ENCODE measurements at places on chromosomes 4 and X. TPM values are rescaled to one million over a fixed set of nuclear protein-coding genes. Genes with fewer than 3 reads are reported as not detected.
A peak's percentile ranks its signal among the peaks of the same experiment; 100 is the strongest.

RAB41 gene
- total RNA-seq: not detected

MAGEB10 gene
- not detected for total RNA-seq

- DNase-seq: no peak
Observed at GRCh38 chr4:177761692-177762091, 319.5 kb upstream of the AGA start.

- DNase-seq: no peak
Observed at GRCh38 chrX:137574102-137574783, 8.3 kb downstream of the ZIC3 start.

- no peak for DNase-seq
Observed at GRCh38 chr4:102299354-102300107, 45.8 kb downstream of the SLC39A8 start.

- no peak for DNase-seq
Observed at GRCh38 chrX:70656304-70656703, 211.7 kb downstream of the DLG3 start.

PABPC5 gene
- not detected for total RNA-seq

CUL4B gene
- 53.5 TPM for total RNA-seq

DNA sequence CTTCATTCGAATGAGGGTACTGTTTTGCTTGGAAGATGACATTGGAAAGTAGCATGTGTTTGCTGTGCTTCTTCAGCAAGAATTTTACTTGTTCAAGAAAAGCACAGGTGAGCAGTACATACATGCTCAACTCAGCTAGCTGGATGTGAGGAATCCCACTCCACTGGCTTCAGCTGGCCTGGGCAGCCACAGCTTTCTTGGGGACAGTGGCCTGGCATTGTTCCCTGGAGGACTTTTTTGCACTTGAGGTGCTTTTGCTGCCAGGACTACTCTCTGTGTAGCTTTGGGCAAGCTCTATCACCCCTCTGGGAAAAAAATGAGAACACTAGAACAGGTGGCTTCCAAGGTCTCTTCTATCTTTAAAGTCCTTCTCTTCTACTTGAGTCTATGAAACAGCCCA lies 184.3 kb downstream of the LDB2 start:
- DNase-seq: no peak

- no peak for DNase-seq
Observed at GRCh38 chr4:19580095-19580494, 671.6 kb upstream of the SLIT2 start.

- DNase-seq: no peak
Observed at GRCh38 chr4:92359491-92359890, 55.7 kb downstream of the GRID2 start.

DNA sequence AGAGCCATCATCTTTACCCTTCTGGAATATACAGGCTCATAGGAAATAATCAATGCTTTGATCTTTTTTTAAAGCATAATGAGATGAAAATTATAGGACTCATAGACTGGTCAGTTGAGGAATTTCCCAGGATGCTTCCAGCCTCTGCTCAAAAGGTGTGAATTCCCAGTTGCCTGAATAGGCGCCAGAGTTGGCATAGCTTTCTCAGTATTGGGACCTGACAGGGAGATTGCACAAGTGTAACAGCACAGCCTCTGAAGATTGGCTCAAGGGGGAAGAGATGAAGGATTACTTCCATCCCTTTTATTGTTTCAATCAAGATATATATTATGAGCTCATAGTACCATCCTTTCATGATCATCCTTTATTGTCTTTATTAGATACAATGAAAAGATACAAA lies 17.9 kb downstream of the TET2 start:
- DNase-seq: no peak

HOPX gene
- 8.9 TPM for total RNA-seq

GIMD1 gene
- not detected for total RNA-seq

- no peak for DNase-seq
Observed at GRCh38 chrX:138411048-138411447, 300.5 kb downstream of the FGF13 start.

DNA sequence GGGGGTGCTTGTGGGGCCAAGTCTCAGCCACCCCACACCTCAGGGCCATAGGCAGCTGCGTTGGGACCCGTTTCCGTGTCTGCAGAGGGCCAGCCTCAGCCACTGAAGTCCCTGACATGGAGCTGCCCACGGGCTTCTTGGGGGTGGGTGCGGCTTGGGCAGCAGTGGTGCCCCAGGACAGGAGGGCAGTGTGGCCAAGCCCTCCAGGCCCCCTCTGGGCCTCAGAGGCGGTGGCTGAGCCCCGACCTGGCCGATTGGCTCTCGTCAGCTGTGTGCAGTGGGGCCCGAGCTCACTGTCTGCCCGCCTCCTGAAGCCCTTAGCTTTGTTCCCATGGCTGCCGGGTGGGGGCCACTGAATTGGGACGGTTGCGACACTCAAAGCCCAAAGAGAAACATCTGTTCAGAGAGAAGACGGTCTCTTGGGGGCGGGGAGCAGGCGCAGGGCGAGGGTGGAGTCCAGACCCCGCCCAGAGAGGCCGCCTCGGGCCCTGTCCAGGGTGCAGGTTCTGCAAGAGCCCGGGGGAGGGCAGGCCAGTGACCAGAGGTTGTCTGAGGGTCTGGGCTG lies 9.1 kb downstream of the FGFR3 start:
- peak; percentile 36 for DNase-seq

HTR2C gene
- not detected for total RNA-seq

SSX1 gene
- total RNA-seq: not detected

- DNase-seq: peak; percentile 14
Observed at GRCh38 chr4:103032574-103032973, 13.1 kb upstream of the SLC9B1 start.

DNA sequence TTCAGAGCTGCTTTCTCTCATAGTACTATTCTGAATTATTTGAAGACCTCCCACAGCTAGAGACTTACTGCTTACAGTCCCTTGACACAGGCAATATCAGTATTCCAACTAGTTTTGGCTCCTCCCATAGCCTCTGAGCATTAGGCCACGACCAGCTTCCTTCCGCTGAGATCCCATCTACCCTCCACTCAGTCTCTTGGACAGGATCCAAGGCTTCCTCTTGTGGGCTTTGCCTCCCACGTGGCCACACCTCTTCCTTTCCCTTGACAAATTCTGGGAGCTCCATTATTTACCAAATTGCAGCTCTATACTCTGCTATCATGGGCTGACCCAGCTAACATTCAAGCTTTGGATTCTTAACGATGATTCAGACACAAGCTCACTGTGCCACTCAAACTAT lies 470.4 kb upstream of the GALNT7 start:
- DNase-seq: no peak

DNA sequence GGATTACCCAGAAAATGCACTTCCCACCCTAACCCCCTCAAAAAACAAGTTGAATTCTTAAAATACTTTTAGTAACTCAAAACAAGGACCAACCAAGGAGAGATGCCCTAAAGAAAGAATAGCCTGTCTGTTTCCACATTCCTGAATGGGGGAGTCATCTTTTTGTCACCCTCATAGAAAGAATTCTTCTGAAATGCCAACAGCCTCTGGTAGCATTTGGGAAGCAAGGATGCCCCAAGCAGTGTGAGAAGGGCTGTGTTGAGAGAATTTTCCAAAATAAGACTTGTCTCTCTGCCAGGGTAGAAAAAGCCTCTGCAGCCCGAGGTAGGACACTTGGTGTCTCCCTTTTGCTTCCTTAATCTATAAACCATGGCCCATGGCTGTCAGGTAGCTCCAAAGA lies 173.1 kb upstream of the VCX3A start:
- no peak for DNase-seq

DNA sequence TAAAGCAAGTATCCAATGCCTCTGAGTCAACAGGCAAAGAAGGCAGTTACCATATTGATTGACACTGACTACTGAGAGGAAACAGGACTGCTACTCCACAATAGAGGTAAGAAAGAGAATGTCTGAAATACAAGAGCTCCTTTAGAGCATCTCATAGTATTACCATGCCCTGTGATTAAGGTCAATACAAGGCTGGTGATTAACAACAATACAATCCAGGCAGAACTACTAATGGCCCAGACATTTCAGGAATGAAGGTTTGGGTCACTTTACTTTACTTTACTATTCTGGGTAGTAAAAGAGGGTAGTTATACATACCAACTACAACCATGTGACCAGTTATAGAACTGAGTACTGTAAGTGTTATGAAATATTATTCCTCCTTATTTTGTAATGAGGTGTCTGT lies 44.5 kb downstream of the BRWD3 start:
- DNase-seq: no peak

EPGN gene
- not detected for total RNA-seq

DNA sequence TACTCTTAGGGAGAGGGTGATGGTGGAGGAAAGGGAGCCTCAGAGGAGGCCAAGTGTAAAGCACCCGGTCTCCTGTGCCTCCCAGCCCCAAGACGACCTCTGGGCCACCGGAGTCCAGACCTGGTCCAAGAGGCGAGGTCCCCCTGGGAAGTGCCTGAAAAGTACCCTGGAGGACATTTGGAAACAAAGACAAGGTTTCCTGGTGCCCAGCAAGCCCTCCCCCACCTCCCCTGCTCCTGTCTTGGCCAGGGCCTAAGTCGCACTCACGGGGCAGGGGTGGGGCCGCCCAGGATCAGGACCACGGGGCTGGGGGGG lies 532 bp upstream of the SH3BP2 start:
- DNase-seq: no peak
